ENCODE measurements at places on chromosomes 2 and 18.

- no peak for DNase-seq
Measured at GRCh38 chr2:46461709-46462171, 17.6 kb upstream of the TMEM247 start.

- DNase-seq = no peak
Measured at GRCh38 chr2:109321570-109321969, 192.6 kb downstream of the SH3RF3 start.

GRCh38 chr2:36446294-36446693 lies 90.7 kb downstream of the CRIM1 start:
- DNase-seq = no peak

DNA sequence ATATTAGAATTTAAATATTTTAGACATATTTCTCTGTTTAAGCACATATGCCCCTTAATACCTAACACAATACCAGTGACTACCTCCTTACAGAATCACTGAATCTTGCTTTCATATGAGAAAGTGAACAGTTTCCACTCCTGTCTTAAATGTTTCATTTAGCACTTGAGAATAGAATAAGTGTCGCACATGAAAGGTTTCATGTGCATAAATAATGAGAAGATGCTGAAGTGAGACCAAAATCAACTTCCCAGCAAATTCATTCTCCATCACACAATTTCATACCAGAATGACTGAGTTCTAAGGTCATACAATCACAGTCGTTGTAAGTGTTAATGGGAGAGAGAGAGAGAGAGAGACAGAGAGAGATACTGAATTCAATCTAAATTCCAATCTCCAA lies 51.2 kb downstream of the ATIC start:
- DNase-seq = no peak

DNA sequence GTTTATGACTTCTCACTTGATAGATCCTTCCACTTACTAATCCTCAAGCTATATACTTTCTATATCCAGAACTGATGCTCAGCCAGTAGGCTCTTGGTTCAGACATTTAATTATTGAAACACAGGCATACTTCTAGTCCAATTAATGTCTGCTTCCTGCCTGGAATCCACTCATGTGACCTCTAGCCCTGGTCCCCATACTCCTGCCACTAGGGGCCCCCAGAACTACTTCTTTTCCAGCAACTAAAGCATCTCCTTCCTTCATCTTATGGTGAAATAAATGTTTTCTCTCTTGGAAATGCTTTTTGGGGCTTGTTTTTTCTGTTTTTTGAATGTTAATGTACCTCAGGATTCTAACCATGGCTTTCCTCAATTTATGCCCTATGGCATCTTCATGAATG lies 527.6 kb downstream of the SATB2 start:
- no peak for DNase-seq

GRCh38 chr18:23519734-23520133 lies 16.4 kb downstream of the RMC1 start:
- DNase-seq = no peak

- peak; percentile 70 for DNase-seq
Measured at GRCh38 chr2:29920130-29920577, 1.2 kb downstream of the ALK start.

GRCh38 chr2:10720947-10721395 lies 459 bp upstream of the ATP6V1C2 start:
- no peak for DNase-seq

GRCh38 chr2:166372046-166372445 lies 3.7 kb downstream of the SCN9A start:
- no peak for DNase-seq

GRCh38 chr2:176479961-176480360 lies 210.7 kb downstream of the MTX2 start:
- no peak for DNase-seq

- no peak for DNase-seq
Measured at GRCh38 chr2:91748902-91749301, 3057.4 kb downstream of the RPIA start.

DNA sequence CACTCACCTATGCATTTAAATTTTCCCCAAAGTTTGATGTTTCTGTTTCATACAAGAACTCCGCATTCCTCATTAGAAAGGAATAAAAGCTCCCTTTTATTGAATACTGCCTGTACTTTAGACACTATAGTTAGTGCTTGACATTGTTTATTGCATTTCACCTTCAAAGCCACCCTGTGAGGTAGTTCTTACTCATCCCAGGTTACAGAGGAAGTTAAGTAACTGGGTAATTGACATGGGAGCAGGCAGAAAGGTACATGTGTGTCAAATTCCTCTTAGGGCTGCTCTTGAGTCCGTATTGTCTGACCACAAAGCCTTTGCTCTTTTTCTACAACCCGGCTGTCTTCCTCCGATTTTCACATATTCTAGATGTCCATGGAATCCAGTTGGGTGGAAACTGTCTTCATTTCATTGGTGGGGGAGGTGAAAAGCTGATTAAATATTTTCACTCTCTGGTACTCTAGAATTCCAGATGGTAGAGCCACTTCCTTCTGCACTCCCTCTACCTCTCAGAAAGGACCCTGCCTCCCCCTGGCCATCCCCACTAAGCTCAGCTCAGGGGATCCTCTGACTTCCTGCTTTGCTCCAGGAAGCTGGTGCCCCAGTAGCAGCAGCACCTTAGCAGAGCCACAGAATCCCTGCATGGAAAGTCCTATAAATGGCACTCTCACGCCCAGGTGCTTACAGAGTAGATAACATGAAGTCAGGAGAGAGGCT lies 319.2 kb downstream of the LRATD1 start:
- no peak for DNase-seq

- DNase-seq = no peak
Measured at GRCh38 chr18:74722237-74722636, 124.6 kb downstream of the ZNF407 start.

GRCh38 chr18:7904529-7904928 lies 337.4 kb downstream of the PTPRM start:
- DNase-seq = no peak

DNA sequence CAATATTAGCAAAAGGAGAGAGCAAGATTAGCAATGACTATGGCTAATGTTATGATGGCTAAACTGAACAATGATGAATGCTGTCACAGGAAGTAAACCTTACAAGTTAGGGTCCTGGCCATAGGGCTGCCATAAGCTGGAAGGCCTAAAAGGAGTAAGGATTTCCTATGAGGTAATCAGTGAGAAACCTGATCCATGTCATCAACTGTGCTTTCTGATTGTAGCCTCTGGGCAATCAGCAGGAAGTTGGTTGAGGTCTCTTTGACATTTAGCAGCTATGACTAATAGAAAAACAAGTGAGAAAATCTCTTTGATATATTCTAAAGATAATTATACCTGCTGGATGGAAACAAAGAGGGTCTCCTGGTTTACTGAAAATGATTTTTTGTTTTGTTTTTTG lies 193.0 kb downstream of the RAB3GAP1 start:
- peak; percentile 16 for DNase-seq

DNA sequence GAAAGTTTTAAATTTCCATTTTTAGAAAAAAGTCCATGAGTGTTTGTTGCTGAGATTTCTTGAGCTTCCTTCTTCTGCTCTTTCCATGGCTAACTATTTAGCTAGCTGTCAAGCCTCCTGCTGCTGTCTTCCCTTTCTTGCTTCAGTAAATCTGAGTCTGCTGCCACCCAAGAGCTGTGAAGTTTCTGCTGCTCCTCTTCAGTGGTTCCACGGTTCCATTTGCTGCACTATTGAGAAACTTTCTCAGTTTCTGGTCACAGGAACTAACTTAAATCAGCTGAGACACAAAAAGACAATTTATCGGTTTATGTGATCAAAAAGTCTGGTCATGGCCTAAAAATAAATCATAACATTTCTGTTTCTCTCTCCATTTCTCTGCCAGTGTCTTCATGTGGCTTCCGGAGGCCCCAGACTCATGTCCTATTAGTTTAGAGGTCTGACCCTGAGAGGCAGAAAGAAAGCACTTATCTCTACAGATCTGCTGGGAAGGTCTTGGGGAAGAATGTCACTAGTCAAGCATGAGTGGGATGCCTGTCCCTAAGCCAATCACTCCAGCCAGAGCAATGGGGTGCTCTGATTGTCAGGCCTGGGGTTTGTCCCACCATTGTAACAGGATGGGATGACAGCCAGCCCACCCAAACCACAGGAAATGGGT lies 73.0 kb upstream of the ARL4C start:
- DNase-seq = no peak

GRCh38 chr2:37784071-37784758 lies 112.8 kb upstream of the CDC42EP3 start:
- DNase-seq = no peak

DNA sequence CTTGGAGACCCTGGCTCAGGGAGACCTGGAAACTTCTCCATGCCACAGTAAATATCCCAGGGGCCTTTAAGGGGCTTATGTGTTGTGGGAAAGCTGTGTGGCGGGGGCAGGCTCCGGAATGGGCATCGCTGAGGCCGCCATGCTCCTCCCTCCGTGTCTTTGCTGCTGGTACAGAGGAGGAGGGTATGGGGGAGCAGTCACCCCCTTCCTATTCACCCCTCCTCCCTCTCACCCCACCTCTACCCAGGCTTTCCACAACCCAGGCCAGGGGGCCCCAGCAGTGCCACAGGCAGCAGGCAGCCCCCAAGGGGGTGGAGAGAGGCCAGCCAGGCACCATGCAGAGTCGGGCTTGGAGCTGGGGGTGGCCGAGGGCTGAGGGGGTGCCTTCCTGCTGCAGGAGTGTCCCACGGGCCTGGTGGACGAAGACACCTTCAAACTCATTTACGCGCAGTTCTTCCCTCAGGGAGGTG lies 28.0 kb upstream of the FAHD2A start:
- no peak for DNase-seq

DNA sequence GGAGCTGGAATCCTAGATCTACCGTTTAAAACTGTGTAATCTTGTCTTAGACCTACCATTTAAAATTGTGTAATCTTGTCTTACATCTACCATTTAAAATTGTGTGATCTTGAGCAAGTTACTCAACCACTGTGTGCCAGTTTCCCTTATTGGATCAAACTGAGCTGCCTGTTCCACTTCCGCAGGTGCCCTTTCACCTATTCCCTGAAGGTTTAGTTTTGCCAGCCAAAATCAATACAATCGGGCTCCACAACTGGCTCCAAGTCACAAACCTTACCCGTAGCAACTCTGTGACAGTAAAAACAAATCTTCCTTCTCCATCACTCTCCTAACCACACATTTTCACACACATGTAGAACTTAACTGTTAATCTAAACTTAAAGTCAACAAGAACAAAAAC lies 20.1 kb downstream of the DOCK10 start:
- DNase-seq = no peak

- no peak for DNase-seq
Measured at GRCh38 chr2:100643467-100643866, 80.7 kb downstream of the PDCL3 start.

DNA sequence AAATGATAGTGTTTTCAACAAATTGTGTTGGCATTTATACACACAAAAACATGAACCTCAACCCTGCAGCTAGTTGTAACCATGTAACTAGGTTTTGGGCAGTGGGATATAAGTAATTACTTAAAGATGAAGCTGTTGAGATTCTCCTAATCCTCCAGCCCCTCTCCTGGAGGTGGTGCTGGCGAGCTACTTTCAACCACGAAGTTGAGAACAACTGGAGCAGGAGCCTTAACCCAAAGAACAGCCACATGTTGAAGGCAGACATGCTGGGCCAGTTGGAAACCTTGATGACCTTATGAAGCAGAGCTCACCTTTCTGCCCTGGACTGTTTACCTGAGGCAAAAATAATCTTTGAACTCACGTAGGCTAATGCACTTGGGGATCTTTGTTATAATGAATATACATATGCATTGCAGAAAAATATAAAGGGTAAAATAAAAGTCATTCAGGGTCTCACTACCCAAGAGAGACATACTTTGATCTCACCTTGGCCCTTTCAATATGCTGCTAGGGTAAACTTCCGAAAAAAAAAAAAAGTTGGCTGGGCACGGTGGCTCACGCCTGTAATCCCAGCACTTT lies 89.6 kb upstream of the NPAS2 start:
- DNase-seq = peak; percentile 48

- DNase-seq = no peak
Measured at GRCh38 chr2:151927501-151928221, 99.4 kb upstream of the ARL5A start.

GRCh38 chr2:38030635-38031355 lies 45.2 kb downstream of the CYP1B1 start:
- DNase-seq = no peak

- DNase-seq = no peak
Measured at GRCh38 chr2:15923597-15923996, 16.8 kb upstream of the MYCN start.

DNA sequence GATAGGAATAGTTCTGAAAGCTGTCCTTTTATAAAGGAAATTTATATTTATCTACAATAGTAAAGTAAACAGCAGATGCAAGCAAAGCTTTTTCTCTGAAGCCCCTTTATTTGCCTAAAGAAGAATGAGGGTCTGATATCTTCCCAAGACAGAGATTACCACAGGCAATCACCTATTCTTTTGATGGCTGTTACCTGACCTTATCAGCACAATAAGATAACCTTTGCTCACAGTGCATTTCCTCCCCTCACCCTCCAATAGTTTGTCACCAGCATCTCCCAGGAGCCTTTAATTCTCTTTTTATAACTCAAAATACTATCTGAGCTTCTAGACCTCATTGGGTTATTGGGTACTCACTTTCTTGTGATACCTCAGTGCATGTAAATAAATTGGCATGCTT lies 6.5 kb upstream of the CFAP221 start:
- no peak for DNase-seq

GRCh38 chr2:136441979-136442714 lies 323.2 kb upstream of the THSD7B start:
- DNase-seq = no peak

GRCh38 chr2:127576433-127577207 lies 41.1 kb downstream of the MYO7B start:
- no peak for DNase-seq

- peak; percentile 84 for DNase-seq
Measured at GRCh38 chr2:217789003-217789735, 213.6 kb downstream of the TNS1 start.

GRCh38 chr2:16614314-16614860 lies 51.2 kb downstream of the CYRIA start:
- no peak for DNase-seq

GRCh38 chr2:72150157-72150860 lies 2.6 kb upstream of the CYP26B1 start:
- peak; percentile 80 for DNase-seq

GRCh38 chr2:136783856-136784255 lies 18.5 kb downstream of the THSD7B start:
- no peak for DNase-seq

- no peak for DNase-seq
Measured at GRCh38 chr2:114076961-114077360, 187.1 kb downstream of the ACTR3 start.

GRCh38 chr2:9560628-9561027 lies 5.0 kb upstream of the ADAM17 start:
- DNase-seq = no peak

DNA sequence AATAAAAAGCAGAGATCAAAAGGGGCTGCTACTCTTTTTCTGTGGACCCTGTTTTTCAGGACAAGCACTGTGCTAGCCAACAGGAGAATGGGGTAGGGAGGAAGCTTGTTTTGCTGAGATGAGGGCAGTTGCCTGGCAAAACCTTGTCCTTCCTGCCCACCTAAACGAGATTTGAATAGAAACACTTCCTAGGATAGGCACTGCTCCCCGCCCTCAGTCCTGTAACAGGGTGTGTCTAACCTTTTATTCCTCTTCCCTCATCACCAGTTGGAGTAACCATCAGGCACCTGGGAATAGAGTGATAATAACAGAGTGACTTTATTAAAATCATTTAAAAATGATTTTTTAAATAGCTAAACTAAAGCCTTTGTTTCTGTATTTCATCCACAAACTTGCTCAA lies 368.8 kb downstream of the LNPK start:
- DNase-seq = no peak

All from stimulated activated naive CD8-positive, alpha-beta T cell treated with anti-CD3 and anti-CD28 coated beads, Interleukin-15, Interleukin-2, amounts not matched to agents 100 U/mL and 50 U/mL, for 24 hours (primary cell).